ENCODE measurements at places on chromosomes 5 and 9.

- DNase-seq, result no peak
Observed at GRCh38 chr5:10264604-10265003, 14.5 kb downstream of the CCT5 start.

GRCh38 chr9:107215381-107215780 lies 67.7 kb upstream of the RAD23B start:
- DNase-seq, result no peak

GRCh38 chr5:107389130-107389774 lies 281.5 kb downstream of the EFNA5 start:
- no peak for DNase-seq

DNA sequence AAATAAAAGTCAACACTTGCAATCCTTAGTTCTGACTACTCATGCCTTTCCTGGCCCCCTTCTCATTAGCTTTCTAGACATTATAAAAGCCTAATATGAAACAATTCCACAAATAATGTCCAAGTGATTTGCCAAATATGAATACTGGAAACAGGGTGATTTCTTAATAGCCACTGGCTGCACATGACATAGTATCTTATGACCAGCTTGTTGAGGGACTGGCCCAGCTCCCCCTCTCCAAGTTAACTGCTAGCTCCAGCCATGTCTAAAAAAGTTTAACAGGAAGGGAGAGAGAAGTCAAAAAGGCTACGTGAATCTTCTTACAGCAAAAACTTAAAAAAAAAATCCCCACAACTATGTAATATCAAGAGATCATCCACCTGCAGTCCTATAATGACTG lies 1.5 kb downstream of the CERT1 start:
- DNase-seq, result no peak

- no peak for DNase-seq
Observed at GRCh38 chr5:10278658-10279279, 28.7 kb downstream of the CCT5 start.

DNA sequence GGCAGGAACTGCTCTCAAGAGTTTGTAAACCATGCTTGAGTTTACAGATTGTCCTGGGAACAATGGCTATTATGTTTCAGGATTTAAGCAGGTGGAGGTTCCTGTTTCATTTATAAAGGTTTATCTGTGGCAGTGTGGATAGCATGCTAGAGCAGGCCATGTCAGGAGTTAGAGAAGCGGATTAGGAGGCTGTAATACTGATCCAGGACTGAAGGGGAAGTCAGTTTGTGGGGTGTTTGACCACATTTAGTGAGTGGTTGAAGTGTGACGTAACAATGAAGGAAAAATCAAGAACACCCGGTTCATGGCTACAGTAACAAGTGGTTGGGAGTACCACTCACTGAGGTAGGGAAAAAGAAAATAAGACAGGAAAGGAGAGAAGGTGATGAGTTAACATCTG lies 299.0 kb downstream of the TLR4 start:
- DNase-seq, result no peak

DNA sequence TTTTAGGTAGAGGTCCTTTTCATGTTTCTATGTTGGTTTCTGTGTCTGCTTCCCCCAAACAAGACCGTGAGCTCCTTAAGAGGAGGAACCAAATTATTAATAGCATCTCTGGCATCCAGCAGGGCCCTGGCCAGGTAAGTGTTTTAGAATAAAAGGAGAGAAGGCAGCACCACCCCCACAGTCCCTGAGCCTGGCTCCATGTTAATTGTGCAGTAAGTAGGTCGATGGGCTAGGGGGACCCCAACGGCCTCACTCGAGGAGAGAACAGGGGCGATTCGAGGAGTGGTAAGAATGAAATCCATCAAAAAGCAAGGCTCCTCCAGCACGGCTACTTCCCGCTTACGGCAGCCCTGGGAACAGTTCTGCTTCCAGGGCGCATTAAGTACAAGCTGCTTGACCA lies 67.0 kb downstream of the GABBR2 start:
- no peak for DNase-seq

DNA sequence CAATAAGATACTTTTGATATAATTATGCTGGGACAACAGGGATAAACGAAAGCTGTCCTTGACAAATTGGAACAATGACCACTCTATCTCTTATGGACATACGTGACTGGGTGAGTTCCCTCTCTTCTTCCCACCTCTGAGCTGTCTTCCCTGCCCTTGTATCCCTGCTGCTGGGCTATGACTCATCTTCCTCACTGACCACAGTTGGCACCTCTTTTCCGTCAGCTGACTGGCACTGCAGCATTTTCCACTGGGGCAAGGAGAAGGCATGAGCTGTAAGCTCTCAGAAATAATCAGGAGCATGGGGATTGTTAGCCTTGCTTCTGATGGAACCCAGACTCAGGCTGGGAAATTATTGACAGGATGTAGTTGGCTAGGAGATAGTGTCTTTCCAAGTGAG lies 48.7 kb downstream of the PCSK1 start:
- DNase-seq, result no peak
